Body of pancreas (tissue), 4 donors: ENCODE measurements at places on chromosomes 3 and 15. TPM values are rescaled to one million over a fixed set of nuclear protein-coding genes. Genes with fewer than 3 reads are reported as not detected.

GRCh38 chr3:137854533-137855261 lies 90.6 kb downstream of the SOX14 start:
- H3K27ac ChIP-seq = no peak overlapping the region
- H3K27me3 ChIP-seq = no peaks in the 10 kb centered on the region
- DNase-seq = no peak
- H3K4me3 ChIP-seq = no peak overlapping the region
- H3K36me3 ChIP-seq = no peaks in the 10 kb centered on the region
- no peaks in the 10 kb centered on the region for H3K4me1 ChIP-seq

TRH gene
- not detected for total RNA-seq

MORC1 gene
- total RNA-seq = not detected

IQCF5 gene
- total RNA-seq = not detected

GRCh38 chr3:194137008-194137505 lies 1.1 kb downstream of the HES1 start:
- DNase-seq = peak; percentile 59
- peaks cover 60% of the 10 kb centered on the region for H3K4me1 ChIP-seq
- H3K27me3 ChIP-seq = no peaks in the 10 kb centered on the region
- peak overlapping the region; percentile 89 for H3K27ac ChIP-seq
- H3K36me3 ChIP-seq = no peaks in the 10 kb centered on the region

DNA sequence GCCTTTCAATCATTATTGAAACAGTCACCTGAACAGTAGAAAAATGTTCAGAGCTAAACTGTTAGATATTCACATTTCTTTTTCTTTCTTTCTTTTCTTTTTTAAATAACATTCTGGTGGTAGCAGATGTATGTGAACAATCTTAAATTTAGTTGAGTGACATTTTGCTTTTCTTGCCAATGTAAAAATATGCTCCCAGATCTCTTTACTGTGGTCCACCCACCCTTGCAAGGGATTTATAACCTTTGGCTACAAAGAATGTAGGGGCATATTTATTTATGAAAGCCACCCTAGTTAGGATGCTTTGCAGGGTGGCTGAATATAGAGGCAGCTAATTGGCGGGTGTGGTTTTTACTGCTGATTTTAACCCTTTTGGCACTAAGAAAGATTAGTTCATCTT lies 473.9 kb downstream of the MFSD1 start:
- DNase-seq = no peak
- H3K27me3 ChIP-seq = no peaks in the 10 kb centered on the region
- H3K4me1 ChIP-seq = no peaks in the 10 kb centered on the region
- H3K4me3 ChIP-seq = no peak overlapping the region
- no peaks in the 10 kb centered on the region for H3K36me3 ChIP-seq
- no peak overlapping the region for H3K27ac ChIP-seq

GRCh38 chr3:142269767-142270166 lies 44.4 kb upstream of the GK5 start:
- no peak overlapping the region for H3K27ac ChIP-seq
- H3K36me3 ChIP-seq = no peaks in the 10 kb centered on the region
- no peaks in the 10 kb centered on the region for H3K27me3 ChIP-seq
- DNase-seq = no peak
- no peak overlapping the region for H3K4me3 ChIP-seq
